Karpas-422 (cell line): ENCODE measurements at places on chromosomes 3 and 15.

DNA sequence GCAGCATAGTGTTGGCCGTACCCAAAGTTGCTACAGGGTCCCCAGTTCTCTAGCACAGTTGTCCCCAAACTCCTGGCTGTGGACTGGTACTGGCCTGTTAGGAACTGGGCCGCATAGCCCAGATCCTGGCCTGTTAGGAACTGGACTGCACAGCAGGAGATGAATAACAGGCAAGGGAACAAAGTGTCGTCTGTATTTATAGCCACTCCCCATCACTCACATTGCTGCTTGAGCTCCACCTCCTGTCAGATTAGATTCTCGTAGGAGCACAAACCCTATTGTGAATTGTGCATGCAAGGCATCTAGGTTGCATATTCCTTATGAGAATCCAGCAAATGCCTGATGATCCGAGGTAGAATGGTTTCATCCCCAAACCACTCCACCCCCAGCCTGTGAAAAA, 604.0 kb upstream of the LMCD1 start:
- H3K27ac ChIP-seq, result no peak overlapping the region
- no peak for DNase-seq
- no peaks in the 10 kb centered on the region for H3K4me1 ChIP-seq

DNA sequence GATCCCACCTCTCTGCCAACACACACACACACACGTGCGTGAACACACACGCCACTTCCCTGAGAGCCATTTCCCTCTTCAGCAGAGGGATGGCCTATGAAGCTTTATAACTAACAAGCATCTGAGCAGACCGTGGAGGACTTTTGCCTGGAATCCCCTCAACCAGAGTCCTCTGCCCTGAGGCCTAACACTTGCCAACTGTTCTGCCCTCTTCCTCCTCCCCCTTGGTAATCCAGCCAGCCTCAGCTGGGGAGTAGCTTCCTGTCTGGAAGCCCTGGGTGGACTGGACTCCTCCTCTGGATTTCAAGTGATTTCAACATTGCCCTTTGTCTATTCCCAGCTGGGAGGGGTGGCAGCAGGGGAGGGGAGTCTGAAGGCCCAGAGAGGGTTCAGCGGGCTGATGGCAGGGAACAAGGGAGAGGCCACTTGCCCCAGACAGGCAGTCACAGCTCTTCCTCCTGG, 68.4 kb upstream of the HACD2 start:
- no peaks in the 10 kb centered on the region for H3K4me1 ChIP-seq
- H3K27me3 ChIP-seq, result no peaks in the 10 kb centered on the region
- no peak overlapping the region for H3K4me3 ChIP-seq
- no peak overlapping the region for H3K27ac ChIP-seq

DNA sequence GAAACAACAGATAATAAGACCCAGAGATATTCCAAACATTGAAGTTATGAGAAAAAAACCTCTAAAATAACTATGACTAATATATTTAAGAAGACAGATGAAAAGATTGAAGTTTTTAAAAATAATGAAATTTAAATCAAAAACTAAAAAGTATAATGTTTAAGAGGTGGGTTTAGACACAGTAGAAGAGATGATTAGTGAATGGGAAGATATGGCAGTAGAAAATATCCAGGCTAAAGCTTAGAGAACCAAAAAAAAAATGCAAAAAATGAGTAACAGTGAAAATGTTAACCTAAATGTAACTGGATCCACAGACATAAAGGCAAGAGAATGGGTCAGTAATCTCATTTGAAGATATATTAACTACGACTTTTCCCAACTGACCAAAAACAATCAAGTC, 52.2 kb downstream of the RETNLB start:
- no peak for DNase-seq
- H3K4me1 ChIP-seq, result no peaks in the 10 kb centered on the region
- no peaks in the 10 kb centered on the region for H3K27me3 ChIP-seq
- H3K27ac ChIP-seq, result no peak overlapping the region

GRCh38 chr3:42520336-42520735, 17.9 kb downstream of the VIPR1 start:
- no peak for DNase-seq
- H3K36me3 ChIP-seq, result no peaks in the 10 kb centered on the region
- H3K4me3 ChIP-seq, result no peak overlapping the region
- no peak overlapping the region for H3K27ac ChIP-seq

GRCh38 chr3:157931517-157931916, 174.7 kb downstream of the SHOX2 start:
- H3K4me1 ChIP-seq, result no peaks in the 10 kb centered on the region
- DNase-seq, result no peak
- H3K27me3 ChIP-seq, result no peaks in the 10 kb centered on the region
- H3K27ac ChIP-seq, result no peak overlapping the region
